ENCODE measurements at places on chromosomes 7 and 10. TPM values are rescaled to one million over a fixed set of nuclear protein-coding genes. Genes with fewer than 3 reads are reported as not detected.

DNA sequence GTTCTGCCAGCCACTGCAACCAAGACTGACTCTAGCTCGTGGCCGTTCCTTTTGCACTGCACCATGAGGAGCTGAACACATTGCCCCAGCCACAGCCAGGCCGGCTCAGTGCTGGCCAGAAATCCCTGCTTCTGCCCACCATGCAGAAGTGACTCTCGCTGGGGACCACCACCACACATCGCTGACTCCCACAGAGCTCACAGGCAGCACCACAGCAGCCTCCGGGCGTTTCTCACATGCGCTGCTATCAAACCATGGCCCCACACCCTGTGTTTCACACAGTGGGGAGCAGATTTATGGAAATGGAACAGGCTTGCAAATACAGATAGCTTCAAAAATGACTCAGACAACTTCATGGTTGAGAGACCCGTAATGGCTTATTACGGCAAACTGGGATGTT is 15.4 kb upstream of the SDK1 start:
- DNase-seq: no peak
- H3K36me3 ChIP-seq: no peaks in the 10 kb centered on the region
- no peaks in the 10 kb centered on the region for H3K4me1 ChIP-seq
- no peak overlapping the region for H3K27ac ChIP-seq
- peaks cover 8% of the 10 kb centered on the region for H3K27me3 ChIP-seq

- no peak overlapping the region for H3K4me3 ChIP-seq
- no peaks in the 10 kb centered on the region for H3K27me3 ChIP-seq
- H3K36me3 ChIP-seq: no peaks in the 10 kb centered on the region
- H3K27ac ChIP-seq: no peak overlapping the region
Observed at GRCh38 chr10:88982366-88982765, 8.2 kb upstream of the FAS start.

Gene SCIN
- total RNA-seq: 22.6 TPM

Gene CREB5
- 12.9 TPM for total RNA-seq

Gene CPA5
- not detected for total RNA-seq

Gene FAM24A
- total RNA-seq: not detected

Gene CCDC3
- total RNA-seq: not detected

Measured in Calu3 (cell line).